NCI-H460 (cell line): ENCODE measurements at places on chromosomes 5 and 9.

GRCh38 chr5:128586848-128587247, 48.8 kb upstream of the FBN2 start:
- DNase-seq = no peak

- no peak for DNase-seq
These were observed 201.7 kb downstream of the BNC2 start for GRCh38 chr9:16668734-16669295.

GRCh38 chr9:21590058-21590996, 108.2 kb upstream of the IFNE start:
- DNase-seq = no peak

- no peak for DNase-seq
These were observed 179.9 kb downstream of the ATPSCKMT start for GRCh38 chr5:10069637-10070313.

DNA sequence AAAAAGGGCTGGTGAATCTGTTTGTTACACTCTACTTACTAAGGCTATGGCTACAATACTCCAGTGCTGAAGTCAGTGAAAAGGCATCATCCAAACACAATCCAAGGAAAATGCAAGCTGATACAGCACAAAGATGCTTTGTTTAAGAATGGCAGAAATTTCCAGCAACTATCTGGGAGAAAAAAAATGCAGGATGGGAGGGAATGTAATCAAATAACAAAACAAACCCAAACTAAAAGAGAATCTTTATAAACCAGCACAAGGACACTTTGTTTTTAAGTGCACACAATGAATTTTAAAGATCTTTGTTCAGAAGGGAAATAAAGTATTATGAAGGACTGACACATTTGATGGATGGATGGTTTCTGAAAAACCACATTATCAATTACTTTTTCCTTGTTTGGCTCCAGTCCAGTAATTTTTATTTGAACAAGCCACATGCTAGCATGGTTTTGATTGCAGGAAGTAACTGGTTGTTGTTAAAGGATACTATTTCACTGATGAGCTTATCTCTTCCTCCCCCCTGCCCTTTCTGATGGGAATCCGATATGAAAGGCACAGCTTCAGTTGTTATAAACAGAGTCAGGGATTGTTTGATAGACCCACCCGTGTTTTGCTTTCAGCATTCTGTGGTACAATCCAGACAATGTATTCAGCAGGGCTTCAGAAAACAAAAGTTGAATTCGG, 12.1 kb upstream of the TLE4 start:
- no peak for DNase-seq

- DNase-seq = no peak
These were observed 33.0 kb downstream of the FGF10 start for GRCh38 chr5:44356231-44356630.

DNA sequence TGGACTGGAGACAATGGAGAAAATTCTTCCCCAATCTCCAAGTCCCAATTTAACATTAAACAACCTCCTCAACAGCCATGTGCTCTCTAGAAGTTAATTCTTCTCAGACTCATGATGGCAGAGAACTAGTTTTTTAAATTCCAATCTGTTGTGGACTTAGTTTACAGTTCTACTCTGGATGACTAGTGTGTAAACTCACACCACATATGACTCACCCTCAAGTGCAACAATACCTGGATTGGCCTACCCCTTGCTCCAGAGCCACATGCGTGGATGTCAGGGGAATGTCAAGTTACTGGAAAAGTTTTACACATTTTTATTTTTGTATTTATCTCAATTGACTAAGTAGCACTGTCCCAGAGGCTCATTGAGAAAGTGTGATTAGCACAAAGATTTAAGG, 136.0 kb upstream of the EFNA5 start:
- DNase-seq = peak; percentile 12

GRCh38 chr5:125411071-125411743, 664.8 kb upstream of the ZNF608 start:
- DNase-seq = peak; percentile 18

- no peak for DNase-seq
These were observed 838.0 kb upstream of the WWC1 start for GRCh38 chr5:167453246-167454030.

DNA sequence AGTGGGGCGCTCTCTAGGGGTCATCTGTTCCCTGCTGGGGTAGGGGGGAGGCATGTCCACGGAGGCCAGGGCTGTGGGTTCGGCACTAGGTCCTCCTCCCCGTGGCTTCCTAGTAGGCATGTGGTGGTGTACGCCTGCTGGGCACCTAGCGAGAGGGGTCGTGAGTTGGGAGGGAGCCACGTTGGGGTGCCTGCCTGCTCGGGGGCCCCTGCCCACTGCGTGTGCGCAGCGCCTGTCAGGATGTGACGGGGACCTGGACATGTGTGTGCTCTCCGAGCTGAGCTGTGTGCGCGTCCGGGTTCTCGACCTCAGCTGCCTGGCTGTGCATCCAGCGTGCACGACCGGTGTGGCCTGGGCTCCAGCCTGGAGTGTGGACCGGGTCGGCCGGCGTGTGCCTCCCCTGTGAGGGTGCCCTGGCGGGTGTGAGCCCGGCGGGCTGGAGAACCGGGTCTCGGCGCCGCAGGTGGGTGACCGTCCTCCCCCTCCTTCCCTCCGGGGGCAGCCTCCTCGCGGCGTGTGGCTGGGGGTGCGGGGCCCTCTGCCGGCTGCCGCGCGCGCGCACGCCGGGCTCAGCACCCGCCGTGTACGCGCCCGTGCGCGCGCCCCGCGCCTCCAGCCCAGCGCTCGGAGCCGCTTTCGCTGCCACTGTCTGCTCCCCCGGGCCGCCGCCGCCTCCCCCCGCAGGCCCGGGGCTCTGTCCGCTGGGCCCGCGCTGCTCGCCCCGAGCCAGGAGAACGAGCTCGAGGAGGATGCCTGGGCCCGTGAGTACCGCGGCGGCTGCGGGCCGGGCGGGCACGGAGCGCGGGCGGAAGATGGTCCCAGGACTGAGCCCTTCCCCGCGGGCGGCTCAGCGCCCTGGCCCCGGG, at the start of gene PRR7:
Gene PRR7 (plus strand): TSS at position 615 of the 866 bp plus-strand sequence. CDS start 8,254 bp downstream, outside the sequence.
- DNase-seq = peak; percentile 51

- no peak for DNase-seq
These were observed 87.5 kb downstream of the TRIM32 start for GRCh38 chr9:116774421-116775180.

- DNase-seq = no peak
These were observed 10.6 kb downstream of the AFAP1L1 start for GRCh38 chr5:149282027-149282965.

DNA sequence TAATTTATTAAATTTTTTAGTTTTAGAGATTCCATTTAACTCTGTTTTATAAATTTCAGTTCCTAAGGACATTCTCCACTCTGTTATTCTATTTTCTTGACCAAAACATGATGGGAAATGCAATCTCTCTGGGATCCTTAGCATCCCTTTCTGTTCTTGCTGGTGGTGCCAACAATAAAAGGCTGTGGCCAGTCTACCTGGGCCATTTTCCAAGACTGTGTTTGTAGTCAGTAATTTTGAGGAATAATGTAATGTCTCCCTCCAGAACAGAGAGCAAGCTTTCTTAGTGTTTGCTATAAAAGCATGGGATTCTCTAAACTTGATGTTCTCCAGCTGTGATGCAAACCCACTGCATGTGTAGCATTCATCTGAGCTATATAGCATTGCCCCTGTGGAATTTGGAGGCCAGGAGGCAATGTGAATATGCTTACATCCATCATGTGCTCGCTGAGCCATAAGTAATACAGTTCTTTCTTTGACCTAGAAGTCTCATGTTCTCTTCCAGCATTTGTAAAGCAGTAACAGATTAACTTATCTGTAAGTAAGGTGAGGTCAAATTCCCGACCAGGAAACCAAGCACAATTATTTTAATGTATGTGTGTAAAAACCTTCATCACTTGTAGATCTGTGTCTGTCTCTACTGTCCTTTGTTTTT, 211.5 kb upstream of the TAS2R1 start:
- DNase-seq = no peak

GRCh38 chr9:130390390-130390789, 54.4 kb upstream of the ASS1 start:
- no peak for DNase-seq

DNA sequence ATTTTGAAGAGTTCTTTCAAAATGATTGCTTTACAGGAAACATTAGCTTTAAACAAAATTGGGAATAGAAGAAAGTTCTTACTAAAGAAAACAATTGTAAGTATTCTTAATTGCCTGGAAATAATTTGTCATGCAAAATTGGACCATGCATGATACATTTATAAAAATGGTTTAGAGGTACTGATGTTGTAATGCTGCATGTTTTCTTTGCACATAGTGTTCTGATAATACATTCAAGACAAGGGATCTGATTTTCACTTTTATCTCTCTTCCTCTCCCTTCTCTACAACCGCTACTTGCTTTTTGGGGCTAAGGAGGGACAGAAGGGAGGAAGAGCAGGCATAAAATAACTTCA, 211.6 kb upstream of the MPDZ start:
- DNase-seq = no peak

- no peak for DNase-seq
These were observed 62.5 kb downstream of the IPO11 start for GRCh38 chr5:62475072-62475471.

- peak; percentile 97 for DNase-seq
These were observed 66.9 kb downstream of the CTSL start for GRCh38 chr9:87792831-87793288.

GRCh38 chr5:97182571-97183099, 412 bp downstream of the RIOK2 start:
- DNase-seq = no peak

- no peak for DNase-seq
These were observed 53.1 kb downstream of the SVEP1 start for GRCh38 chr9:110526426-110526825.

- no peak for DNase-seq
These were observed 128.5 kb downstream of the TMEM38B start for GRCh38 chr9:105822814-105823213.

- DNase-seq = no peak
These were observed 9.4 kb downstream of the CD180 start for GRCh38 chr5:67187006-67187715.

DNA sequence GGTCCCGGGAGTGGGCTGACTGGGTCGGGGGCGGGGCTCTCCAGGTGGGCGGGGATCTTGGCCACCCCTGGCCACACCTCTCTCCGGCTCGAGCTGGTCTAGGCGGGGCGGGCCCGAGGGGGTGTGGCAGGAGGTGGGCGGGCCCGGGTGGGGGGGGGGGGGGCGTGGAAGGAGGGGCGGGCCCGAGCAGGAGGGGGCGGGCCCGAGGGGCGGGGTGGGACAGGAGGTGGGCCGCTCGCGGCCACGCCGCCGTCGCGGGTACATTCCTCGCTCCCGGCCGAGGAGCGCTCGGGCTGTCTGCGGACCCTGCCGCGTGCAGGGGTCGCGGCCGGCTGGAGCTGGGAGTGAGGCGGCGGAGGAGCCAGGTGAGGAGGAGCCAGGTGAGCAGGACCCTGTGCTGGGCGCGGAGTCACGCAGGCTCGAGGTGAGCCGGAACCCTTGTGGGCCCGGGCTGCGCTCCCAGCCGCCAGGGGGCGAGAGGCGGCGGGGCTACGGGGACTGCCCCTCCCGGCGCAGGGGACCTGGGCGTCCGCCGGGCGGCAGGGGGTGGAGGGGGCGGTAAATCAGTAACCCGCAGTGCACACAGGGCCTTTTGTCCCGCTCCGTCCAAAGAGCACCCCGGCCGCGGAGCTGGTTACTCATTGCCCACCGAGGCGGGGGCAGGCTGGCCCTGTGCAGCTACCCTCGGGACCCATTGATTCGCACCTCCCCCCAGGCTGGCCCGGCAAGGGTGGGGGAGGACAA, at the start of gene FGFR4:
Gene FGFR4 (plus strand): TSS at position 262 of the 744 bp plus-strand sequence. CDS start 2,688 bp downstream, outside the sequence.
- peak; percentile 65 for DNase-seq

GRCh38 chr5:55620766-55621160, 86.0 kb upstream of the PLPP1 start:
- no peak for DNase-seq

GRCh38 chr9:1514776-1515363, 464.7 kb downstream of the DMRT2 start:
- no peak for DNase-seq

- DNase-seq = no peak
These were observed 17.1 kb downstream of the SCAI start for GRCh38 chr9:125126019-125126746.
